PC-9 (cell line): ENCODE measurements at places on chromosomes 3 and 15. TPM values are rescaled to one million over a fixed set of nuclear protein-coding genes. Genes with fewer than 3 reads are reported as not detected.
A peak's percentile ranks its signal among the peaks of the same experiment; 100 is the strongest.

DNA sequence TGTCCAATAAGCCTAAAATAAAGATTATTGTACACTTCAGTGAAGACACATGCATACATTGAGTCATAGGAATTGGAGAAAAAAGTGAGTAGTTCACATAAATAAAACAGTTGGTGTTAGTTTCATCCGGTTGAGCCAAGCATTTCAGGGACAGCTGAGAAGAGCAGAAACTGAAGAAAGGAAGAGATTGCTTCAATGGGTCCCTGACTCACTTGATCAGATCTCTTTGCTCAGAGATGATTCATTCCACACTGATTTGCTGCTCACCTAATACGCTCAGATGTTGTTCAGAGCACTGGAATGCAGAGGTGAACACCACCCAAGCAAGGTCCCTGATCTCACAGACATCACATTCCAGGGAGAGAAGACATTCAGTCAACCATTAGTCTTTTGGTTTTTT lies 93.7 kb downstream of the RAD18 start:
- DNase-seq = peak; percentile 98

GRCh38 chr15:53559364-53560277 lies 199.8 kb downstream of the WDR72 start:
- no peak for DNase-seq

DNA sequence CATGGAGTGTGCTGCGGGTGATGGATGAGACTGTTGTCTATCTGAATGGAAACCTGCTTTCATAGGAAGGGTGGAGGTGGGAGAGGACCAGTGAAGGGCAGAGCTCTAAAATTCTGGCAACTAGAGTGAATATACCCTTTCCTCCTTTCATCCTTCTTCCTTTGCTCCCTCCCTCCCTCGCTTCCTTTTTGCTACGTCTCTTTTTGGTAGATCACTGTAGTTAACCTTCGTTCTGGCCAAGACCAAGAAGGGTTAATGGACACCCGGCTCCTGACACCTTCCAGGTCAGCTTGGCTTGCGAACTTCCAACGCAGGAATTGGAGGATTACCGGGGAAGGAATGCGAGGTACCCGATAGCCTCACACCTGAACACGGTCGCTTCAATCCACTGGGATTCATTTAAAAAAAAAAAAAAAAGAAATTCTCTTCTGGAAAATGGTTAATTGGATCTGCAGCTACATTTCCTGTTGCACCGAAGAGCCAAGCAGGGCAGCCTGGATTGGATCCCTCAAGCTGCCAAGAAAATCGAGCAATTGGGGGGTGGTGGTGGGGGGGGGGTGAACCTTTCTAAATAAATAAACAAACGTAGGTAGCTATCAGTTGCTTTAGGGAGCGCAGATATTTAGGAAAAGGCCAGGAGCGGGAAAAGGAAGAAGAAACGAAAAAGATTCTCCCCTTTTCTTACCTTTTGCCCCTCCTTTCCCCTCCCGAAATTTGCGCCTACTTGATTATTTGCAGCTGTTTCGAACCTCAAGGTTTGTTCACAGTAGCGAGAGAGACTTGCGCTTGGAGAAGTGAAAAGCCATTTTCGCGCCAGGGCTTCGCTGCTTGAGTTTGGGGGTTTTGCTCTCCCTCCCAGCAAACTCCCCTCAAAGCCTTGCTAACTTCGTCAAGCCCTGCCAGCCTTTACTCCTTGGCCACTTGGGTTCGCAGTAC lies 9.5 kb upstream of the NR2F2 start:
- DNase-seq = no peak

DNA sequence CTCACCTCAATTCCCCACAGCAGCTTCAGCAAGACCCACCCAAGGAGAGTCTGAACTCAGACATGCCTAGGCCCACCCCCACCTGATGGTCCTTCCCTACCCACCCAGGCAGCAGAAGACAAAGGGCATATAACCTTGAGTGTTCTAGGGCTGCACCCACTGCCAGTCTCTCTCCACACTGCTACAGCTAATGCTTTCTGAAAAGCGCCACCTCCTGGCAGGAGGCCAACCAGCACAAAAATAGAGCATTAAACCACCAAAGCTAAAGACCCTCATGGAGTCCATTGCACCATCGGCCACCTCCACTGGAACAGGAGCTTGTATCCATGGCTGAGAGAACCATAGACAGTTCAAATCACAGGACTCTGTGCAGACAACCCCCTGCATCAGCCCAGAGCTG lies 11.3 kb upstream of the RPL39L start:
- no peak for DNase-seq

GRCh38 chr3:100164743-100165142 lies 50.4 kb upstream of the FILIP1L start:
- no peak for DNase-seq

GRCh38 chr15:53808058-53808706 lies 48.7 kb upstream of the WDR72 start:
- DNase-seq = no peak

DNA sequence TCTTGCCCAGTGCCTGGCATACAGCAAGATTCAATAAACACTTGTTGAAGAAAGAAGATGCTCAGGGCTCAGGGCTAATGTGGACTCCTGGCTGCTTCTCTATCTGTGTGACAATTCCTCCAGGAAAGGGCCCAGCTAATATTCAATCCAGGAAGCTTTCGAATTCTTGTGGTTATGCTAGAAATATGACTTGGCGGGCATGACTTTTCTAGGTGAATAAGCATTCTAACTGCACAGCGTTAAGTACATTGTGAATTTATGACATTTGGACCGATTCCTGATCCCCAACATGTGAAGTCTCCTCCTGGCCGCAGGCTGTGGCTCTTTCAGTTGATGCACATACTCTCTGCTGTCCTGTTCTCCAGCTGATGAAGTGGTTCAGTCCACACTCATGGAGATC lies 117.0 kb downstream of the IMPG2 start:
- no peak for DNase-seq

DNA sequence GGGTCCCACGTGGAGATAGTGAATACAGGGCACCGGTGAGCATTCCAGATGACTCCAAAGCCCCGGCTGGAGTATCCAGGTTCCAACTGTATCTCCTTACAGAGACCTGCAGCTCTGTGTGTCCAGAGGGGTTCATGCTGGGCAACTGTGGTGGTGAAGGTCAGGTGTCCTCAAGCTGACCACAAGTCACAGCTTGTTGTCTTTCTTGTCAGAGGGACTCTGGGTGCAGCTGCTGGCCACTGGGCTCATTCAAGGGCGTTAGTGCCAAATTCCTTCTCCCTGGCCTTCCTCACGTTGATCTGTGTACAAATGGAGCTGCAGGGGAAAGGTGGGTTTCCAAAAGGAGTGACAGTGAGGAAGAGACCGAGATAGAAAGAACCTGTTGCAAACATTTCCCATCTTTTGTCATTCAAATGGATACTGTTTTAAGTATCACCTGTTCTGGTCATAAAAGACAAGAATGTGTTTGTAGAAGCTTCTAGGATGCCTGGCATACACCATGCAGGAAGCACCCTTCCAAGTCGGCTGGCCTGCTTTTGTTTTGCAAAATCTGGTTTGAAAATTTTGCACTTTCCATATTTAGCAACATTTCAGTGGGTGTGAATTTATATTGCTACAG lies 52.5 kb downstream of the CEMIP start:
- no peak for DNase-seq

DNA sequence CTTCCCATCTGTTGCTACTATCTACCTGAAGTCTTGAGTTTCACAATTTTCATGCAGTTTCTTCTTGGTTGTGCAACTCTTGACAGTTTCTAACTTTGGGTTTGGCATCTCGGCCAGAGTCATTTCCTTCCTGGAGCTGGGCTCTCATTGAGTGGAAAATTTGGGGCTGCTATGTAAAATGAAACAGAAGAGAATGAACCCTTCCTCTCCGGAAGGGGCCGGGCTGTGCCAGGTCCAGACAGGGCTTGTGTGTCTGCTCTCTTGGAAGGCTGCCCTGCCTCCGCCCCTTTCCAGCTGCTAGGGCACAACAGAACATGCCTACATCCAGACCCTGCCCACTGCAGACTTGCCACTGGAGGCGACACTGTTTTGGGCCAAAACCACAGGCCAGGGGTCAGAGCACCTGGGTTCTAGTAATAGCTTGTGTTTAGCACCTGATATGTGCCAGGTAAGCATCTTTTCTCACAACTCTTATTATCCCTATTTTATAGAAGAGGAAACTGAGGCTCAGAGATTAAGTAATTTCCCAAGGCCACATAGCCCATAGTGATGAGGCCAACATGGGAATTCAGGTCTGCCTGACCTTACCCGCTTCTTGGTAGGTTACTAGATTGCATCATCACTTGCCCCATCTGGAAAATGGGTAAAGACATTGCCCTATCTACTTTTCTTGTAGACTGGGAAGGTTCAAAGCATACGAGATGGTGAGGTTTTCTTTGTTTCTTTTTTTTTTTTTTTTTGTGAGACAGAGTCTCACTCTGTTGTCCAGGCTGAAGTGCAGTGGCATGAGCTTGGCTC lies 25.0 kb downstream of the IRAK2 start:
- DNase-seq = peak; percentile 65

GRCh38 chr3:15646851-15647511 lies 45.4 kb downstream of the BTD start:
- peak; percentile 74 for DNase-seq

- no peak for DNase-seq
These were observed 9.7 kb downstream of the ADAMTS9 start for GRCh38 chr3:64677961-64678716.

- DNase-seq = no peak
These were observed 2.4 kb upstream of the SKIC8 start for GRCh38 chr15:78301828-78302227.

DNA sequence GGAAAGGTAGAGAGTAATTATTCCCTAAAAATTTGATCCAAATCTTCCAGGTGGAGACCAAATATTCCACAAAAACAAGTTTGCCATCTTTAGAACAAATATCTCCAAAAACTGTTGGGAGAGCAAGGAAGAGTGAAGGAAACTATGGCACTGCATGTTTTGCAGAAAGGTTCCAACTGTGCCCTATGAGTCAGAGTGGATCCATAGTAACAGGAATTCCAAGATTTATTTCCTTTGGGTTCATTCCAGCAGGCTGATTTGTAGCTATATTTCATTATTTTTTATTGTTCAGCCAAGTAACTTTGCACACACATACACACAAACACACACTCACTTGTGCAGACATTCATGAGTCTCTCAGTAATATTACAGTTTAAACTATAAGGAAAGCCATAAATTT lies 459.7 kb upstream of the EPHA6 start:
- DNase-seq = no peak

GRCh38 chr3:177150970-177151627 lies 46.2 kb downstream of the TBL1XR1 start:
- DNase-seq = peak; percentile 54

DNA sequence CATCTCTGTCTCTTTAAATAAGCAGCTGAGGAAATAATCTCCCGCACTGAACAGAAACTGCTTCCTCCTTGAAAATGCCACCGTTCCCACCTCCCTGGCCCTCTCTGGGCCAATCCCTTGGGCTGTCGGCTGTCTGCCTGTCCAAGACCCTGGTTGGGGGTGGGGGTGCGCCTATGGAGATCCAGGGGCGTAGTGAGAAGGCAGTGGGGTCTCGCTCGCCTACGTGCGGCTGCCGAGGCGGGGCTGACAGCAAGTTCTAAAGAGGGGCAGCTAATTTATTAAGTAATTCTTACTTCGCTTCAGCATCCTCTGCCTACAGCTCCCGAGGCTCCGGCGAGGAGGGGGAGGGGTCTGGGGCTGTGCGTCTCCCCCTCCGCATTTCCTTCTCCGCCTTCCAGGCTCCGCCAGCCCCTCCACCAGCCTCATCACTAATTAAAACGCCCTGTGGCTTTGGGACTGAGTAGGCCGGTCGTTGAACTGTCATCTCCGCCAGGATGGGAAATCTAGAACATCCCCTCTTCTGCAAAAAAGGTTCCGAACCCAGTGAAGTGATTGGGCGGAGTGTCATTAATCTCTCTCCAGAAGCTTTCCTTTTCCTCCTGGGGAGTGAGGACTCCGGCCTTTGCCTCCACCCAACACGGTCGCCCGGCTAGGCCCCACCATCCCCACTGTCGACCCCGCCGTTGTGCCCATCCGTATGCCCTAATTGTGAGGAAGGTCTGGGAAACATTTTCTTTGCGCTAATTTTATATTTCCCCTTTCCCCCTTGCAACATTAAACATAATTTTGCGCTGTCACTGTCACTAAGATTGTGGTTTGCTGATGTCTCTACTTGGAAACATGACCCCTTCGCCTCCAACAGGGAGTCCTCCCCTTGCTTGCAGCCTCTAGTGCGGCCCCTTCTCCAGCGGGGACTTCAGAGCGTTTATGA lies 16.9 kb downstream of the NR2F2 start:
- DNase-seq = no peak

DNA sequence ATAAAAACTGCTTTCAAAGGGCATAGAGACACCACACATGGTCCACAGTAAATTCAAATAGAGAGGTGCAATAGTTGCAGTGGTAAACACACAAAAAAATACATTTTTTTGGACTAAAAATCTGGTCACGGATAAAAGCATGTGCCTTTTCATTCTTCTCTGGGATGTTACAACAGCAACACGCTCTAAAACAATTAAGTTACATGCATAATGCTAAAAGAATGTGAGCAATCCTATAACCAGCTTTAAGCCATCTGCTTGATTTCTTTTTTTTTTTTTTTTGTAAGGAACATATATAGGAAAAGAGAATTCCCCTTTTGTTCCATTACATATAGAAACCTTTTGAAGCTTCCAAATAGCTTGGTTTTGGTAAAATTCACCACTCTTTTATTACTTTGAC lies 20.0 kb downstream of the WNT5A start:
- DNase-seq = peak; percentile 43

- peak; percentile 86 for DNase-seq
These were observed 16.3 kb downstream of the SNAPC5 start for GRCh38 chr15:66481107-66481856.

DNA sequence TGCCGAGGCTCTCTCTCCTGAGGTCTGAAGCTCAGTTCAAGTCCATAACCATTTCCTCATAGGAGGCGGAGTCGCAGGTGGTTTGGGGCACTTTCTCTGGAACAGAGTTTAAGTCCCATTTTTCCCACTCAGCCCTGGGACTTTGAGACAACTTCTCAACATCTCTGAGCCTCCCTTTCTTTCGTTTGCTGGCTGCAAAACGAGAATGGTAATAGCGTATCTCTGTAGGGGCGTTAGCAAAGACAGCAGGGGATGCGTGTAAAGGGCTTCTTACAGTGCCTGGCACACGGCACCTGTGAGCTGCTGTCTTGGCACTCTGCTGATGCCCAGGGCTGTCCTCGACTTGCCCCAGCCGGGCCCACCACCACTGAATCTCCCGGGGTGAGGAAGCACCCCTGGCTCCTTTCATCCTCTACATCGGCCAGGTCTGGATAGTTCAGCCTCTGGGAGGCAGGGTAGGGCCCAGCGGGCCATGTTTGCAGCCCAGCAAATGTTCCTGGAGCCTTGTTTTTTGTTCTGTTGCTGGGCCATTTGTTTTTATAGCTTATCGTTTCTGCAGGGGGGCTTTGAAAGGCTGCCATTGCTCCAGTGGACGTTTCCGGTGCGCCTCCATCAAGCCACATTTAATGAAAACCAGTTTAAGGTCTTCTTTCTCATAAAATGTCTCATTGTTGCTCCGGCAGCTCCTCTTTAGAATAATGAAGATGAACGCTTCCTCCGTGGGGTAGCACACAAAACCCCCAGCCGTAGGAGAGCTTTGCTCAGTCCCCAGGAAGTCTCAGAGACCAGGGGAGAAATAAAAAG lies 60.0 kb upstream of the WNT5A start:
- DNase-seq = no peak

Gene ZNF770
- 25.9 and 34.0 TPM in 2 replicates for total RNA-seq

Gene CPNE9
- not detected in 2 replicates for total RNA-seq

Gene SAMD7
- total RNA-seq = not detected in 2 replicates

Gene THSD4
- total RNA-seq = 29.3 and 33.1 TPM in 2 replicates

Gene PAQR9
- not detected in 2 replicates for total RNA-seq

Gene ELL3
- 6.1 and 7.0 TPM in 2 replicates for total RNA-seq

Gene RASGRP1
- total RNA-seq = 0.39 and 1.5 TPM in 2 replicates

Gene FOXB1
- 2.2 and 2.7 TPM in 2 replicates for total RNA-seq

Gene RGMA
- 3.3 and 3.6 TPM in 2 replicates for total RNA-seq
